Activated T-cell treated with anti-CD3 and anti-CD28 coated beads, Interleukin-2, amount 50 U/mL, for 1 hour (primary cell): ENCODE measurements at places on chromosomes 13 and 19.

GRCh38 chr13:50352720-50353480 lies 337.7 kb downstream of the KCNRG start:
- no peak for DNase-seq

DNA sequence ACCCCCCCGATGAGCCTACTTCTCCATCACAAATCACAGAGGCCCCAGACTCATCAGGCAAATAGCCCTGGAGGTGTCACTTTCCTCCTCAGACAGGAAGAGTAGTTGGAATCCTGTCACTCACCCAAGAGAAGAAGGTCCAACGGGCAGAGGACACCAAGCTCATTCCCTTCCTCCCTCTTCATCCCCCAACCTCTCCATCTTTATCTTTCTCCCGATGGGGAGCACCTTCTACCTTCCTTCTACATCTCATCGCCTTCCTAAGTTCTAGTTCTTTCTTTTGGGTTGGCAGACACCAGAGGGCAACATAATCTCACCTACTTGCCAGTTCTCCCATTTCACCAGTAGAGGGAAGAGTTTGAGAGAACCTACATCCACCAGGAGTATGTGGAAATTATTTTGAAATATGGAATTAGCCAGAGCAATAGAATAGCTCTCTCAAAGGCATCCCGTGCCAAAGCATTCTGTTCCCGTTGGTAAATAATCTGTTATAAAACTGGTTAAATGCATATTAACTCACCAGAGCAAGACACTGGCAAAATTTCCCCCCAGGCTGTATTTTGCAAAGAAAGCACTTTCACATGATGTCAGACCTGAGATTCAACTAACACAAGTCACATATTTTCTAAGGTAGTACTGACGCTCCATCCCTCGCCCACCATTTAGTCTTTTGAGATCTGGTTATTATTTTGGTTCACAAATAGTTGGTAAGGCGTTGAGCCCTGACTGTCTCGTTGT lies 55.0 kb downstream of the ZIC5 start:
- DNase-seq = no peak

DNA sequence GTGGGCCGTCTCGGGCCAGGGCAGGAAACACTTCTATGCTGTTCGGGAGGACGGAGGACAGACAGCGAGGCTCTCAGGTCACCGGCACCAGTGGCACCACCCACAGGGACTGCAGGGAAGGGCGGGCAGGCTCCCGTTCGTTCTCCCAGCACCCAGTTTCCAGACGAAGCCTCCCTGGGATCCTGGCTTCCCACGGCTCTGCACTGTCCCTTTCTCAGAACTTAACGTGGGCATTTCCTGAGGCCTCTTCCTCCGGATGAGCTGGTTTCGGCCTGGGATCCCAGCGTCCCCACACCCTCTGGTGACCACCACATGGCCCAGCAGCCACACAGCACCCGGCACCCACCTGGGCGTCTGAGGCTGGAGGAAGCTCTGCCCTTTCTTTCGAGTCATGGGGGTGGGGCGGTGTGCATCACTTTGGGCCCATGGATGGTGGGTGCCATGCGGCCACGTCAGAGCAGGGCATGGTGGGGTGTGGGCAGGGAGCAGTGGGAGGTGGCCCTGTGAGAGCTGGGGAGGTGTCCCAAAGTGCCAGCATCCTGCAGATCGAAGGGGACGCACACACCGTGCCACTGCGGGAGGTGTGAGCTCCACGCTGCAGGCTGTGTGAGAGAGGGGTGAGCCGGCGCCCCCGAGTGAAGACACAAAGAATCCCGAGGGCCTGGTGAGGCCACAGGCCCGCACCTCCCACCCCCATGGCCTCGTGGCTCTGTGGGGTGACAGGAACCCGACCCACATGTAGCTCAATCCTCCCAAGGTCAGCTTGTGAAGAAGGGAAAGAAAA lies 38.7 kb upstream of the GRTP1 start:
- no peak for DNase-seq

- DNase-seq = no peak
These were observed 135.3 kb downstream of the MTUS2 start for GRCh38 chr13:28955264-28955966.

DNA sequence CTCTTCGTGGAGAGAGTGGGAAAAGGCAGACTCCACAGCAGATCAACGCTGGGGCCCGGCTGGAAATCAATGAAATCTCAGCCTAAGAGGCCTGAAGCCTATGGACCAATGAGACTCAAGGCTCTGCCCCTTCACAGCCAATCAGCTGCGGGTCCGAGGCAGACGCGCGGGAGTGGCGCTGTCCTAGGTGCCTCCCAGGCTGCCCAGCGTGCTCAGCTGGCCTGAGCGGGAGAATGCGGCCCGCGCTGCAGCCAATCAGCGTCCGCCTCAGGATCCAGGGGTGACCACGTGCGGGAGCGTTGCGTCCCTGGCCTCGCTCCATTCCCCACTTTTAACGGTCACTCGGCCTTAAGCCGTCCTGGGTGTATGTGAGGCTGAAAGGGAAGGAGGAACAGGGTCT lies at the start of gene ZBTB32:
TSS of gene ZBTB32 (plus strand) at position 341 of the 400 bp plus-strand sequence. CDS start 10,069 bp downstream, outside the sequence.
- no peak for DNase-seq

GRCh38 chr13:24713022-24713421 lies 32.8 kb downstream of the ATP12A start:
- DNase-seq = no peak

DNA sequence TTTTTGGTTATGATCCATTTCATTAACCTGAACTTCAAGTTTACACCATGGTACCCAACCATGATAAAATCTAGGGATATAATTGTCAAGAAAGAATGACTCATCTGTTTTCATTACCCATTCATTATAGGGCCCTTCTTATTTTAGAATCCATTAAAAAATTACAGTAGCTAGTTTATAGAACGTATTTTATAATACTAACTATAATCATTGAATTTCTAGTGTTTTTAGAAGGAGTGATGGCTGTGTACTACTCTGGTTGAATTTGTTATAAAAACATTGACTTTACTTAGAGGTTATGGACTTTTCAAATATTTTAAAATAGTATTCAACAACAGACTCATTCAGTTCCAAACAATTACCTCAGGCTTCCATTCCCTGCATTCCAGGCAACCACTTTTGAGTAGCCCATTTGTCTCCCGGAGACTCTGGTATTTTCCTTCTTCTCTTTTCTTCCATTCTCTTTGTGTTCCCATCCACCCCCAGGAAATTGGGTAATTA lies 71.9 kb upstream of the KLF12 start:
- no peak for DNase-seq

DNA sequence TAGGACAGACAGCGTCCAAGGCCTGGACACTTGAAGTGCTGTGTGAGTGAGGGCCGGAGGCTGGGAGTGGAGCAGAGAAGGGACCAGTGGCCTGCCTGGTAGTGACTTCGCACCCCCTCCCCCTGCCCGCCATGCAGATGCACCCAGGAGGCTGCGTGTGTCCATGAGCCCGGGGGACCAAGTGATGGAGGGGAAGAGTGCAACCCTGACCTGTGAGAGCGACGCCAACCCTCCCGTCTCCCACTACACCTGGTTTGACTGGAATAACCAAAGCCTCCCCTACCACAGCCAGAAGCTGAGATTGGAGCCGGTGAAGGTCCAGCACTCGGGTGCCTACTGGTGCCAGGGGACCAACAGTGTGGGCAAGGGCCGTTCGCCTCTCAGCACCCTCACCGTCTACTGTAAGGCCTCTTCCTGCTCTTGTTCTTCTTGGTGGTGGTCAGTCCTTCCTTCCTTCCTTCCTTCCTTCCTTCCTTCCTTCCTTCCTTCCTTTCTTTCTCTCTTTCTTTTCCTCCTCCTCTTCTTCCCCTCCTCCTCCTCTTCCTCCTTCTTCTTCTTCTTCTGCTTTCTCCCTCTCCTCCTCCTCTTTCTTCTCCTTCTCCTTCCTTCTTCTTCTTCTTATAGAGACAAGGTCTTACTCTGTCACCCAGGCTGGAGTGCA lies 6.0 kb upstream of the FFAR1 start:
- DNase-seq = no peak

DNA sequence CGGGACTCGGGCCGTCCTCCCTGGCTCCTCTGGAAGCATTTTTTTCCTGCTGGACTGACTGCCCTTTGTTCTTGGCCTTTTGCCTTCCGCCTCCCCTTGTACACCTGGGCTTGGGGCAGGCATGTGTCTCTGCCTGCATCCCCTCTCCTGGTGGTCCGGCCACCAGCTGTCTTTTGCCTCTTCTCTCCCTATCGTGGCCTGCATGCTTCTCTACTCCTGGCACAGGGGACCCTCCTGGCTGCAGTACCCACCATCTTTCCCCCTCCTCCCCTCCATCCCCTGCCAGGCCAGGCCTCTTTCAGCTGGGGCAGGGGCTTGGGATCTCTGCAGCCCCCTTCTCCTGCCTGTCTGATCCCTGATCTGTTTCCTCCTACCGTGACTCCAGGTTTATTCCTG lies 12.1 kb downstream of the WTIP start:
- DNase-seq = no peak

- DNase-seq = no peak
These were observed 12.6 kb downstream of the KLC3 start for GRCh38 chr19:45352914-45353796.

GRCh38 chr13:53694814-53695532 lies 666.4 kb downstream of the OLFM4 start:
- no peak for DNase-seq

GRCh38 chr13:73070451-73071098 lies 11.8 kb downstream of the KLF5 start:
- DNase-seq = no peak

DNA sequence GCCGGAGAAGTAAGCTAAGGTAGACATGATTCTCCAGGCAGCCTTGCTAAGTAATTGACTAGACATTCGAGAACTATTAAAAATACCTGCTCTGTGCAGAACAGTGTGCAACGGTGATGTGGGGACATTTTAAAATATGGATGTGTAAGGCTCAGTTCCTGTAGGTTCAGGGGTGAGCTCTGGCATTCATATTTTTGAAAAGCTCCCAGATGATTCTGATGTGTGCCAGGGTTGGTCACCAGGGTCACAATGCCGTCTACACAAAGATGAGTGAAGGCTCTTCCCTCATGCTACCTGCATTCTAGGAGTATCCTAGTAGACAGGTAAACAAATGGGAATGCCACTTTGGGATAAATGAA lies 702 bp upstream of the EPSTI1 start:
- no peak for DNase-seq

GRCh38 chr13:59398127-59398526 lies 765.6 kb downstream of the DIAPH3 start:
- DNase-seq = no peak

DNA sequence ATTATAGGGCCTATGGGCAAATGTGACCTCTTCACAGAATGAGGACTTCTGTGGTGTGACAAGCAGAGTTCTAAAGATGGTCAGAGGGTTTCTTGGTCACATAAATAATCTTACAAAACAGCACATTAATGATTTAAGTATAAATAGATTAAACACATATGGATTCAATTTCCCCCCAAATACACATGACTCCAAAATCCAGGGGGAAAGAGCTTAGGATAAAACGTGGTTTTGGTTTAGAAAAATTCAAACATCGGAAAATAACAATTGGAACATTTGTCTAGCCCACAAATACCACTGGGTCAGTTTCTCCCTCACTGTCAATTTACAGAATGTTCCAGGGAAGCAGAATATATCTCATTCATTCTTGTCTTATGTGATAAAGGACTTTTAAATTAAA lies 283.1 kb downstream of the COG6 start:
- no peak for DNase-seq

DNA sequence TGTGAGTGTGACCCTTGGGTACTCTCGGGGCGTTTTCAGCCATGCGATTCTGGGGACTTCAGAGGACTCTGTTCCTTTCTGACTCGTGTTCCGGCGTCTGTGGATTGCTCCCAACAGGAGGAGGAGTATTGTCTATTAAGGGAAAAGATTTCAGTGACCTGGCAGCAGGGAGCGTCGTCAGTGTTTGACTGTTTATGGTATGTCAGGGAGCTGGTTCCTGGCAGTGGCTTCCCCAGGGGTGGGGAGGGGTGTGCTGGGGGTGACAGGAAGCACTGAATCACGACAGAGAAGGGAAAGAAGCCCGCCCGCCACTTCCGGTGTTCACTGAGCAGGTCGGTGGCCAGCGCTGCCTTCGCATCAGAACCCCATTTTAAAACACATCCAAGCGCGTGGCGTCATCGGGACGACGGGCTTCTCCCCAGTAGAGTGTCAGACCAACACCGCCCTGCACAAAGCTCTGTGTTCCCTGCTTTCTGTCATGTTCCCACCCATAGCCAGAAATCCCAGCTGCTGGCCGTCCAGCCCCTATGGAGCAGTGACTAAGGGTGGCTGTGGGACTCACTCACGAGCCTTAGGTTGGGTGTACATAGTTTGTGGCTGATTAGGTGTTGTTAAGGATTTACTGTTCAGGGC lies 33.8 kb downstream of the COL4A2 start:
- peak; percentile 46 for DNase-seq
